ENCODE measurements at places on chromosomes 2 and 18.
A peak's percentile ranks its signal among the peaks of the same experiment; 100 is the strongest.

DNA sequence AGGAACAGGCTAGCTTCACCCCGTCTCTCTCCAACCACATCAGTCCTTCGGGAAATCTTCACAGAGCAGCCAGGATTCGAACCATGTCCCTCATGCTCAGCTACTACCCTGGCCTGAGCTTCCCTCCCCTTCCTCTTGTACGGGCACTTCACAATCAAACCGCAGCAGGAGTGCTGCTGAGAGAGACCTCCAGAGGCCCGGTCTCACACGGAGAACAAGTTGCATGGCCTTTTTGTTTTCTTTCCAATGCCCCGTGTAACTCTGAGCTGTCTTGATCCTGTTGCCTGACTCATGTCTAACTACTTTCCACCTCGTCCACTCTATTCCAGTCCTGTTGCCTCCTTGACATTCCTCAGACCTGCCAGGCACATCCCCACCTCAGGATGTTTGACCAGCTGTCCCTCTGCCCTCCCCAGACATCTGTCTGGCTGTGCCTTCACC, 25.4 kb downstream of the FBLN7 start:
- peak; percentile 43 for DNase-seq

- DNase-seq = no peak
These were observed 183.8 kb upstream of the DCC start for GRCh38 chr18:52156166-52156565.

- peak; percentile 43 for DNase-seq
These were observed 38.0 kb downstream of the ADNP2 start for GRCh38 chr18:80147037-80147417.

GRCh38 chr18:48709371-48710062, 170.7 kb downstream of the CTIF start:
- no peak for DNase-seq

DNA sequence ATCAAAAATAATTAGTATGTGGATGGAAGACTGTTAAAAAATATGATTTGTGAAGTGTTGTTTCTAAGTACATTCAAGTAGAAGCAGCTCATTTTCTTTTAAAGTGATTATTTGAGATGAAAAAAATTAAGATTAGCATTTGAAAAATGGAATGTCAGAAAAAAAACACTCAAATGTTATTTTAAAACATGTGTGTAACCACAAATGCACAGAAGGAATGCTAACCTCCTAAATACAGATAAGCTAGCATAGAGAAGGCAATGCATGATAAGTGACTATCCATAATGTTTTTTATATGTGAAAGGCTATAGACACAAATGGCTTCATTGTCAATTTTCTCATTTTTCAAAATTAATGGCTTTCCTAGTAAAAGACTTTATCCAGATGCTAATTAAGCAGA, 198.9 kb downstream of the NYAP2 start:
- DNase-seq = peak; percentile 10

DNA sequence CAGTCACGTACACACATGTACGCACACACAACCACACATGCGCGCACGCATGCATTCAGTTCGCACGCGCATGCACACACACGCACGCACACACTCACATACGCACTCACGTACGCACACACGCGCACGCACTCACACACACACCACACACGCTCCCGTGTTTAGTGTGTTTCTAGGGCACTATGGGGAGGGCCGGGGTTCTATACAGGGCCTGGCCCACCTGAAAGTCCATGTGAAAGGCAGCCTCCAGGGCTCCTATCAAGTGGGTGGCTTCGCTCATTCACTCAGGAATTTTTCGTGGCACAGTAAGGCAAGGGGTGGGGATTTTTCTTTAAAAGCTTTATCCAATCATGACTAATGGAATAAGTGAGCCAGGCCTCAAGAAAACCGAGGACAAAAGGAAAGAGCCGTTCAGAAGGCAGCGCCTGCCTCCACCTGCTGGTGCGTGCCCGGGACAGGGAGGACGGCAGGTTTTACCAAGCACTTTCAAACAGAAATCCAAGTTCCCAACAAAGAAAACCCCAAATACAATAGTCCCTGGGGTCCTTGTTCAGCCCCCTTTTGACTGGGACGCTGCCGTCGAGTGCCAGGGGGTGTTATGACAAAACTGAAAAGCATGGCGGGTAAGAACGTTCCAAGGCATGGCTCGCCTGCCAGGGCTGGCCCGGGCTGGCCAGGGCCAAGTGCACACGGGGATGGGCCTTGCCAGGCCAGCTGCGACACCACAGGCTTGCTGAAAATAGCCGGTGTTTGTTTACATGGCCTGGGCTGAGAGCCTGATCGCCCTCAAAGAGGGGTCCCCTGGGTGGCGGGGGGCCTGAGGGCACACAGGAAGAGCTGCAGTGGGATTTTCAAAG, 110.0 kb downstream of the HDAC4 start:
- DNase-seq = peak; percentile 90
